AG04450 (cell line): ENCODE measurements at places on chromosomes 6 and 20.

GRCh38 chr6:163186527-163186926, 228.0 kb upstream of the QKI start:
- DNase-seq, result no peak

GRCh38 chr6:21180155-21180554, 413.4 kb upstream of the SOX4 start:
- no peak for DNase-seq

DNA sequence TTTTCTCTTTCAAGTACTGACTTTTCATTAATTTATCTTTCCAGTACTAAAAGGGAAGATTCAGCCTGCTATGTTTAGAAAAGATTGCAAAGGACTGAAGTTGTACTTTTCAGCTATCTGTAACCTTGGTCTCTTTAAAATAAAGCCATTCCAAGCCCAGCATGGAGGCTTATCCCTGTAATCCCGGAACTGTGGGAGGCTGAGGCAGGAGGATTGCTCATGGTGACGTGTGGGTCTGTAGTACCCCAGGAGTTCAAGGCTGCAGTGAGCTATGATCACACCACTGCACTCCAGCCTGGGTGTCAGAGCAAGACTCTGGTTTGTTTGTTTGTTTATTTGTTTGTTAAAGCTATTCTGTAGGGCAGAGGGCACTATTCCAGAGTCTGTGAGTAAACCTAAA, 50.6 kb upstream of the TMEM170B start:
- no peak for DNase-seq

DNA sequence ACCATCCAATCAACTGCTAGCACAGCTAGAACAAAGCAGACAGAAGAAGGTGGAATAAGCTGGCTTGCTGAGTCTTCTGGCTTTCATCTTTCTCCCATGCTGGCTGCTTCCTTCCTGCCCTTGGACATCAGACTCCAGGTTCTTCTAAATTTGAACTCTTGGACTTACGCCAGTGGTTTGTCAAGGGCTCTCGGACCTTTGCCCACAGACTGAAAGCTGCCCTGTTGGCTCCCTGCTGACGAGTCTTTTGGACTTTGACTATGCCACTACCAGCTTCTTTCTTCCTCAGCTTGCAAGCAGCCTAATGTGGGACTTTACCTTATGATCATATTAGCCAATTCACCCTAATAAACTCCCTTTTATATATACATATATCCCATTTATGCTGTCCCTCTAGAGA, 164.1 kb upstream of the GJE1 start:
- DNase-seq, result no peak

DNA sequence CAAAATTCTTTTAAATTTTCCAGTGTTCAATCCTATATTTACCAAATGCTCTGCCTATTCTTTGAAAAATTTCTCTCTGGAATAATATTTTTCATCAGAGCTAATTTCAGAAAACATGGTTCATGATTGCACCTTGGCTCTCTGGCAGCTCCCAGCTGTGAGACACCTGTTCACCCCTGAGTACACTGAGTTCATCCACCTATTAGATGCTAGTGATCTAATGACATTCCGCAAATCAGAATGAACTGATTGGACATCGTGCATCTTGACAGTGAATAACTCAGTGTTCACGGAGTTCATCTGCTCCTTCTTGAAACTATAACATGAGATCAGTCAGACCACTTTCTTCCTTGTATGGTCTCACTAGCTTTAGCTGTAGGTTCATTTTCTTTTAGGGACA, 3.9 kb upstream of the SHPRH start:
- DNase-seq, result no peak

GRCh38 chr6:722077-722524, 29.2 kb upstream of the EXOC2 start:
- peak; percentile 76 for DNase-seq

DNA sequence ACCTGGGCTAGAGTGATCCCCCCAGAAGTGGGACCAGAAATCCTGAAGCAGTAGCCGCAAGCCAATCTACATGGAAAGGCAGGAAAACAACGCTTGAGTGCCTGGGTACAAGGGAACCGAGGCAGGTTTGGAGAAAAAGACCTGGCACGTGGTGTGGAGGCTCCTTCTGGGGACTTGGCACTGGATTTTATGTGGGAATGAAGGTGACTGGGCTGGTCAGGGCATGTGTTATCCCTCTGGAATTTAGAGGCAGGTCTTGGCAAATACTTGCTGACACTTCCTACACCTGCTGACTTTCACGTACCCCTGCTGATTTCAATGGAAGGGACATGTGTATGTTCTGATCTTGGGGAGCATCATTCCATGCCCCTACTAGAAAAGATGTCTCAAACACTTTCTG, 25.0 kb upstream of the FAM217A start:
- no peak for DNase-seq

DNA sequence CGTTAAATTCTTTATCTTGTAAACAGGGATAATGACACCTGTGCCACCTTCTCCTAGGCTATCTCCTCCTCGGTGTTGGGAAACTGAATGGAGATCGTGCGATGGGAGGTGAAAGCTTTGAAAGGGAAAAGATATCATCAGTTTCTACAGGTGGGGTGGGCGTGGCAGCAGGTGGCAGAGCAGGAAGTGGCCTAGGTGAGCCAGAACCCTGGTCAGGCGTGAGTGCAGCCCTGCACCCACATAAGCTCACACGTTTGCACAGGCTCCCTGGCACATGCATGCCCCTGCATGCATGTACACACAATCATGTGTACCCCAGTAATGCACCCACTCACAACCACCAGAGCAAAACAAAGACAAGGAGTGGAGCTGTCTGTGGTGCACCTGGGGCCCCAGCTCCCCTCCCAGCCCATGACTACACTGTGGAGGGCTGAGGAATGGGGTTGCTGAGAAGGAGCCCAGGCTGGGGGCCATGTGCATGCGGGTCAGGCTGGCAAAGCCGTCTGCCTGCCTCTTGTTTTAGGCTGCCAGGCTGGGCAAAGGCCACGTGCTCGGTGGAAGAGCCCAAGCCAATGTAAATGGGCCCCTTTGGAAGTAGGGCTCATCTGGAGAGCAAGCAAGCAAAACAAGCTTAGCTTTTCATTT, 61.5 kb downstream of the TFAP2C start:
- DNase-seq, result no peak

- peak; percentile 46 for DNase-seq
Observed at GRCh38 chr6:148250975-148251685, 91.5 kb upstream of the SASH1 start.

DNA sequence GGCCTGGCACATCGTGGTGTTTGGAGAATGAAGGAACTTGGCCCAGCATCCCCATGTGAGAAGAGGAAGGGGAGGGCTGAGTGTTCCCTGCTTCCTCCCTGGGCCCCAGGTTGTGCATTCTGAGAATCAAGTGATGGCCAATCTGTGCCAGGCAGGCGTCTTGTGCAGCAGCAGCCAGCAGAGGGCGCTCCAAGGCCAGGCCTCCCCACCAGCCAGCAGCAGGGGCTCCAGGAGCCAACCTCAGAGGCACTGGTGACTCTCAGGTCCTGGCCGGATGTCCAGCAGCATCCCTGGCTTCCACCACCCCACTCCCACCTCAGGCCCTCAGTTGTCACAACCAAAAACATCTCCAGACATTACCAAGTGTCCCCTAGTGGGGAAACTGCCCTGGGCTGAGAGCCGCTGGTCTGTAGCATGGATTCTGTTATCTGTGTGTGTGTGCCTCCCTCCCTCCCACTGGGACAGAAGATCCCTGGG, 192.0 kb downstream of the PREX1 start:
- no peak for DNase-seq

GRCh38 chr6:157432231-157432891, 51.4 kb downstream of the ZDHHC14 start:
- DNase-seq, result no peak

DNA sequence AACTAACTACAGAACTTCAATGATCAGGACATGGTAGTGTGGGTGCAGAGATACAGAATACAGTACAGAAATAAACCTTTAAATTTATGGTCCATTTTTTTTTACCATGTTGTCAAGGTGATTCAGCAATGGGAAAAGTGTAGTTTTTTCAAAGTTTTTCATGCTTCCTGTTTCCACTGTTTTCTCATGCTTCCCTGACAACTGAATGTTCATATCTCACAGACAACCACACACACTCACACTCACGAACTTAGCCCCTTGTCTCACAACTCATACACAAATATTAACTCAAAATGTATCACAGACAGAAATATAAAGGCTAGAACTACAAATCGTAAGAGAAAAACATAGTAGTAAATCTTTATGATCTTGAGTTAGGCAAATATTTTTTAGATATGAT, 232.6 kb upstream of the CDYL start:
- DNase-seq, result no peak

DNA sequence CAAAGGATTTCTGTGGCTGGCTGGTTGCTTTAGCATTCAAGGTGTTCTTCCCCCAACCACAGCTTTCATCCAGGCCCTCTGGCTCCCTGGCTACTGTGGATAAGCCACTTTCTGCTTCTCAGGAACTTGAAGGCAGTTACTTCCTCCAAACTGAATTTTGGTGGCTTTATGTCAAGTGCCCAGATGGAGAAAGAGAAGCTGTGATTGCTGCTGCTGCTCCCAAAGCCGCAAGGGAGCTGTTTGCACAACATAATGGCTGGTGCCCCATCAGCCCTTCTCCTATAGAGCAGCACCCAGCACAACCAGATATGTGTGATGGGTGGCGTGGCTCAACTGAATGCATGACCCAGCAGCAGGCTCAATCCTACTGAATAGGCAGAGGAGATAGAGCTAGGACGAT, 465.2 kb downstream of the MAFB start:
- DNase-seq, result no peak

- peak; percentile 30 for DNase-seq
Observed at GRCh38 chr6:139855671-139856311, 481.3 kb upstream of the CITED2 start.

DNA sequence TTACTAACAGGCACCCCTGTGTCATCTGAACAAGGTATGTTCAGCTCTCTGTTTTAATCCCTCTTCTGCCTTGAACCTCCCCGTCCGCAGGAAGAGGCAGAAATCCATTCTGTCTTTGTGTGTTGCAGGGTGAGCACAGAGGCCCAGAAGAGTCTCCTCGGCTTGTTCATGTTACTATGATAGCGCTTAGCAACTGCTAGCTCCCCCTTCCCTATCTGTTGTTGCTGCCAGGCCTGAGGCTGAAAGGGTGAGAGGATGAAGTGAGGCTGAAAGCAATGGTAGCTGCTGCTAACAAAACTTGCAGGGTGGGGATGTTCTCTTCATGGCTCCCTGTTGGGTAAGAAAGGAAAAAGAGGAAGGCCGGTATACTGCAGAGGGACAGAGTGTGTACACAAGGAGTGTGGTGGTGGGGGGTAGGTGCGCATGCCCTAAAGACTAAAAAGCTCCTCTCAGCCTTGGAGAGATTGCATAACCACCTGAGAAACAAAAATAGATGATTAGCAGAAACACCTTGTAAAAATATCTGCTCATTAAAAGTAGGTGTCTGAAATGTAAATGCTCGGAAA, 55.2 kb upstream of the CITED2 start:
- no peak for DNase-seq

DNA sequence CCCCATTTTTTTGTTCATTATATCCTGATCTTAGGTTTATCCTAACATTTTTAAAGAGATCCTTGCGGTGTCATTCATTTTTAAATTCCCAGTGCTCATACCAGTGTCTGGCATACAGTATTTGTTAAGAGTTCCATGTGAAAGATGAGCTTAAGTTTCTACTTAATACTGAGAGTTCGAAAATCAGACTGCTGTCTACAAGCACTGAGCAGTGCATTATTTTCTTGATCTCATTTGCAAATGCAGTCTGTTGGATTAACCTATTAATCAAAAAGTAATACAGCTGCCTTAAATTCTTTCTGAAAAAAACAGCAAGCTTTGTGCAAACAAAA, 663 bp downstream of the COQ3 start:
- DNase-seq, result no peak

DNA sequence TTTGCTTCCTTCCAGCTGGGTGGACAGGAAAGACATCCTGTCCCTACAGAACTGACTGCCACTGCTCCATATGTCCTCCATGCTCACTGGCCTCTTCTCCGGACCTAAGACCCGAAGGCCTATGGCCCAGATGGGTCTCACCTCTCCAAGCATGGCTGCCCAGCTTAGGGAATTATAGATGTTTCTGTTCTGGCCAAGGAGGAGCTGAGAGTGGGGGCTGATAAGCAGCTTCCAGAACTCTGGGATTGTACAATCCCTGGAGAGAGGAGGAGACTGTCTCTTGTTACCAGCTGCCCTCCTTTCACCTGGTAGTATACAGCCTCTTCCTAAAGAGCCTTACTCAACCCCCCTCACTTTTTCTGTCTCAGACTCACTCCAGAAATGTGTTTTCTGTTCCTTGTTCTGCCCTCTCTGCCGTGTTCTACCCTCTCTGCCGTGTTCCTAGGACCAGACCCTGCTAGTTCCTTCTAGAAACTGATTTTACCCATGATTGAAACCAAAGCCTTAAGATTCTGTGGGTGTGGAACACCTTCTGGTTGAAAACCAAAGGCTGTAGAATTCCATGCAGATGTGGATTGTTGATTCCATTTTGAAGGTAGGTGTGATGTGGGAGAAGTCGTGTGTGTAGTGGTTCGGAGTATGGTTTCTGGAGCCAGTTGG, 28.7 kb downstream of the ANKS1A start:
- DNase-seq, result no peak

DNA sequence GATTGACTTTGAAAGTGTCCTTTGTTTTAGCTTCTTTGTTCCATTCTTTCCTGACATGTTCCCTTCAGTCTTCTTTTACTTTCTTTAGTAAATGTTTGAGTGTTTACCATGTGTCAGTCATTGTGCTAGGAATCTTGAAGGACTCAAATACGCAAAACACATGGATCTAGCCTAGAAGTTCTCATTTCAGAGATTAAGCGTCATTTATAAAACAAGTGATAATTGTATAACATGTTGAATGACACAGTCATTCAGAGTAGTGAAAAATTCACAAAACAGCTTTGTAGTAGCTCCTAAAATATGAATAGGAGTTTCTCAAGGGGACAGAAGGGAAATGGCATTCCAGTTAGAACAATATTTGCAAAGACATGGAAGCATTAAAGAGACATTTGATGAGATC, 66.9 kb downstream of the MACROD2 start:
- DNase-seq, result no peak

DNA sequence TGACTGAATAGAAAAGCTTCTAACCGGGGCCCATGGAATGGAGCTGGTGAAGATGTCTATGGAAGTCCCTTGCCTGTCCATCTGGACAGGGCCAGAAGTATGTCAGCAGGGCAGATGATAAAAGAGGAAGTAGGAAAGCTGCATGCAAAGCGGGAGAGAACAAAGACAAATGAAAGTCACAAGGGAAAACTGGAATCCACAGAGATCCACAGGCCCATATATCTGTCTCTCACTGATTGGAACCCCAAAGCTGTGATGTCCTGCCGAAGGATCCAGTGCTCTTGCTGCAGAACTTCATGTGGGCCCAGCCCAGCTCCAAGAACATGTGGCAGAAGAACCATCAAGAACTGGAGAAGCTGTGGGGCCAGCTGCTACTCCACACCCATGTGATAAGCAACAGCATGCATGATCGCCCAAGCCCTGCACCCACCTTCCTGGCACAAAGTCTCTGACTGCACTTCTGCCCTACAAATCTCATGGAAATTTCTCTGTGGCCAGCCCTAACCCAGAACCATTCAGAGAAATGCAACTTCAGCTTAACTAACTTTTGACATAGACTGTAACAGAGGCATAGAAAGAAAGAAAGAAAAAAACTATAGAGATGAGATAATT, 716.0 kb downstream of the KIF16B start:
- no peak for DNase-seq
